MG63 (cell line): ENCODE measurements at places on chromosomes 11 and 22. TPM values are rescaled to one million over a fixed set of nuclear protein-coding genes. Genes with fewer than 3 reads are reported as not detected.
A peak's percentile ranks its signal among the peaks of the same experiment; 100 is the strongest.

NRIP3 gene
- 11.1 and 12.7 TPM in 2 replicates for total RNA-seq

CFL1 gene
- 1,413 and 1,905 TPM in 2 replicates for total RNA-seq

GP1BB gene
- total RNA-seq = 3.5 and 15.9 TPM in 2 replicates

MPZL3 gene
- 1.3 and 1.6 TPM in 2 replicates for total RNA-seq

SH3BP1 gene
- 0.95 TPM in 1 of 2 replicates, not detected in the other for total RNA-seq

PRR33 gene
- total RNA-seq = not detected in 2 replicates

PKDREJ gene
- total RNA-seq = not detected in 2 replicates

RFPL2 gene
- total RNA-seq = not detected in 2 replicates

CHST1 gene
- not detected in 2 replicates for total RNA-seq

BARX2 gene
- total RNA-seq = not detected in 2 replicates

DNA sequence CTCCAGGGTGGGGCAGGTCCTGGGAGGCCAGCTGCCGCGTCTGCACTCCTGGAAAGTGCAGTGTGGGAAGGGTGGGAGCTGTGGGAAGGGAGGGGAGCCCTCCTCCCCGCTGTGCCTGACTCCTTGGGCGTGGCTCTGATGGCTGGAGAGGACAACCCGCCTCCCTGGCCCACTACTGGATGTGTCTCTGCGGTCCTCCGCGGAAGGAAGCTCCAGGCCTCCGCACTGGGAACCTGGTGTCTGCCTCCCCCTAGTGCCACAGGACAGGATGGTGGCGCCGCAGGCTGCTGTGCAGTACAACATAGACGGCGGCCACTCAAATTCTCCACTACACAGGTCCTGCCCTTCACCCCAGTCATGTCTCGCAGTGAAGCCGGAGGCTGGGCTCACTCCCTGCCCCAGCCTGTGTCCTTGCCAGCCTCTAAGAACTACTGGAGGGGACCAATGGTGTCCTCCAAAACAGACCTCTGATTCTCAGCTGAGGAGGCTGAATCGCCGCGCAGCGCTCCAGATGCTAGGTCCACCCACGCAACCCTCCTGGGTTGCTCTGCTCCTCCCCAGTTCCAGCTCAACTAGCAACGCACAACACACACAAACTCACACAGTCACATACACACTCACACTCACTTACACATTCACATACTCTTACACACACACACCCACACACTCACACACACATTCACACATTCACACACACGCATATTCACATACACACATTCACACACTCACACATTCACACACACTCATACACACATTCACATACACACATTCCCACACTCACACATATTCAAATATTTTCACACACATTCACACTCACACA lies 12.4 kb upstream of the DSCAML1 start:
- DNase-seq = peak; percentile 63

DNA sequence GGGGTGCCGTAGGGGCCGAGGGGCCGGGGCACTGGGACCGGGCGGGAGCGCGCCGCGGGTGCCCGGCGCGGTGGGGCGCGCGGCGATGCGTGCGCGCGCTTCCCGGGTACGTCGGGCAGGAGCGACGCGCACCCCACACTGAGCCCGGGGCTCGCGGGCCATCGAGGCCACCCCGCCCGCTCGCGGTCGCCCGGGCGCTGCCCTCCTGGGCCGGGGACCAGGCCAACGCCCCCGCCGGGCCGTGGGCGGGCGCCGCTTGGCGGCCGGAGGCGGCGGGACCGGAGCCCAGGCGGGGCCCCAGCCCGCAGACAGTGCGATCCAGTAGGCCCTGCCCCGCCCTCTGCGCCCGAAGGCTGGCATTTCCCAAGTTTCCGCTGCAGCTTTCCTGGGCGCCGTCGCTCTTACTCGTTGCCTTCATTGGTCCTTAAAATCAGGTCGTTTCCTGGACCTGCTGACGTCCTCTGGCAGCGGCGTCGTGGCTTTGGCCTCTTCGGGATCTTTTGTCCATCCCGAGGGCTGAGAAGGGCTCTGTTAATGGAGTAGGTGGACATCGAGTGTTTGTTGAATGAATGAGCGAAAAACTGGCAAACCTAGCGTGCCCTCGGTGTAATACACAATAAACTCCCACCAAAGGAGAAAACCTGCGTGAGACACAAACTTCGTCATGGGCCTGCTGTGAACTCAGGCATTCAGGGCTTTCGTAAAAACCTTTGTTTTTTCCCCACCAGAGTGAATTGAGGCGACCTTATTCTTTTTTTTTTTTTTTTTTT lies 638 bp downstream of the PARVA start:
- peak; percentile 94 for DNase-seq

DNA sequence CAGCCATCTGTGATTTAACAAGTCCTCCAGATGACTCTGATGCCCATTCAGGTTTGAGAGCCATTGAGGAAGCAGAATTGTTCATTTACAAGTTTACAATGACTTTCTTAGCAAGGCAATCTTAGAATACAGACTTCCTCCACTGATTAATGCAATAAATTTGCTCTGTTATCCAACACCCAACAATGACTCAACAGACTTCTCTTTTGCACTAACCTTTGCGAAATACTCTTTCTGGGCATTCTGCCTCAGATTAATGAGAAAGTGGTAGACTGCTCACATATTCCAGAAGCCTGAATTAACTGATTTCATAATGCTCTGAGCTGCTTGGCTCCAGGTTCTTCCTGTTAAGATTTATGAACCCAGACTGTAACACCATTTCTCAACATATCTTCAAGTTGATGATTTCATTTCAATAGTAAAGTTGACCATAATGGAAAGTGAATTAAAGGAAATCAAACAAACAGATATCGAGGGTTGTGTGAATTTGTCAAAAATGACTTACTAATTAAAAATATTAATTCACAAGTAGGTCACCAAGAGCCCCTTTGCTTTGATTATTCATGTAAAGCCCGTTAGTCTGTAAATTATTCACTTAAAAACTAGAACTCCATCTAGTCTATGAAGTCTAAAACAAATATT lies 70.5 kb upstream of the BLID start:
- peak; percentile 54 for DNase-seq

DNA sequence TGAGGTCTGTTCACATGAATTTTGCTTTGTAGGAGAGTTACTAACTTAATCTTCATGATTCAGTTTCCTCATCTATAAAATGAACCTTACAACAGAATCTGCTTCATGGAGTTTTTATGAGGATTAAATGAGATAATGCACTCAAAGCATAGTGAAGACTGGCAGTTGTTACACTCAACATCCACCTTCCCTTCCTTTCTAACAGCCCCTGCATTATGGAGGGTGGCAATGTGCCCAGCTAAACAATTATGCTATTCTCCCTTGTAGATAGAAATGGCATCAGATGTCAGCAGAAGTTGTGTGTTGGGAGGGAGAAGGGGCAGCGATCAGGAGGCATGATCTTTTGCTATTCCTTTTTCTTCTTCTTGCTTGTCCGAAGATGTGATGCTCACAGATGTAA lies 6.5 kb downstream of the POU2AF1 start:
- no peak for DNase-seq

DNA sequence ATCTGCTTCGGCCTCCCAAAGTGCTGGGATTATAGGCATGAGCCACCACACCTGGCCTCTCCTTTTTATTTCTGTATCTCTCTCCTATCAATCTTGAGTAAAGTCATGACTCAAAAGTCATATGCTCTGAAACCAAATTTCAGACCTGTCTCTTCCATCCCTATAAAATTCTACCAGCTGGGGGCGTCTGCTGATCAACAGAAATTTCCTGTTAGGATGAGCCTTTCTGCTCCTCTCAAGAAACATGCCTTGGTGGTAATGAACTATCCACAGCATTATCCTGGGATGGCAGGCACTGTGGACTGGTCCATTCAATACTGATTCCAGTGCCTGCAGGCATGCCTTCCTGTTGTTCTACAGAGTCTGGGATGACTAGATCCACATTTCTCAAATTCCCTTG lies 472.6 kb downstream of the NELL1 start:
- no peak for DNase-seq

DNA sequence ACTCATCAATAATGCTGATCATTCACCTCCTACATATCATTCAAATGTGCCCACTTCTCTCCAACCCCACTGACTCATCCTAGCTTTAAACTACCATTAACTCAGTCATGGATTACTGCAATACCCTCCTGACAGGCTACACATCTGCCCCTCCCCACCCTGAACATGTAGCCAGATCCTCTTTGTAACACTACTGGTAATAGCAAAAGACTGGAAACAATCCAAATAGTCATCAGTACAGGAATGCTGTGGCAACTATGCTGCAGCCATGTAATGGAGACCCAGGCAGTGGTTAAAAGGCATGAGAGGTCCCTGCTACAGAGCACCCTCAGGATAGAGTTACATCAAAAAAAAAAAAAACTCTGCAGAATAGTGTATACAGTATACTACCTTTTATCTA lies 16.6 kb downstream of the SLC43A3 start:
- peak; percentile 68 for DNase-seq

DNA sequence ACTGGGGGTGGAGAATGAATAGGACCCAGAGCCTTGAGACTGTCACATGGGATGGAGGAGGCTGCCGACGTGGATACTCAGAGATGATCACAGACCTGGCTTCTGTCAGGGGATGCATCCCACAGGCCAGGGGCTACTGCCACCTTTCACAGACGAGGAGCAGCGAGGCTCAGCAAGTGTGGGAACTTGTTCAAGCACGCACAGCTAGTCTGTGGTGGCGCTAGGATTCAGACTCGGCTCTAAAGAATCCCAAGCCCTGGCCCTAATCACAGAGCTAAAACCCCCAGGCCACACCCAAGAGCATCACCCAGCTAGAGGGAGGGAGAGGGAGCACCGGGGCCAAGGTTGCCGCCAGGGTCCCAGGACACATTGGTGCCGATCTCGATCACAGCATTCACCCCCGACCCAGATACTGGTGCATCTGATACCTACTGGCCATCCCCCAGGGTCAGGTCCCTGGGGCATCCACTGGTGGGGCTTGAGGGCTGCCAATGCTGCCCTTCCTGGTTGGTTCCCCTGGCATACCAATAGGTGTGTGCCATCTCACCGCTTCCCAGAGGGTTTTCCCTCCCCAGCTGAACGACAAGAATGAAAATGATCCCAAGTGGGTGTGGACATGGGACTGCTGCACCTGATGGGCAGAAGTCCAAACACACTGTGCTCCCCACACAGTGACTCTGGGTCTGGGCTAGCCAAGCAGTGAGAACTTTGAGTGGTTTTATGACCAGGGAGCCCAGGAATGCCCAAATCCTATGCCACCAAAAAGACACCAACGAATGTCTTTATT lies 6.2 kb downstream of the CHST1 start:
- DNase-seq = no peak

DNA sequence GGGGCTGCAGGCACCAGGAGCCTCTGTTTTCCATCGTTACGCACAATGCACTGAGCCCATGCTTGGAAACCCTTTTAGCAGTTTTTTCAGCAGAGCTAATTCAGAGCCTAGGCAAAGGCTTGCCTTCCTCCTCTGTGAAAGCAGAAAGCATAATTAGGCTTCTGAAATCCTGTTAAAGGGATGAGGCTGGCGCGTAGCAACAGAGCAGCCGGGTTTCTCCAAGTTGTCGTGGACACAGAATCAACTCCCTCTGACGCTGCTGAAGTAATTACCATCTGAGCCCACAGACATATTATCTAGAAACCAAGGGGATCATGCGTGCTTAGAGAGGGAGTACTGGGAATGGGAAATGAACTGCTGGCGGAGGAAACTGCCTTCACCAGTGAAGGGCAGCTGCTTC lies 85.4 kb downstream of the MYO18B start:
- no peak for DNase-seq

- DNase-seq = no peak
These were observed 37.8 kb downstream of the RASSF10 start for GRCh38 chr11:13046637-13047570.

DNA sequence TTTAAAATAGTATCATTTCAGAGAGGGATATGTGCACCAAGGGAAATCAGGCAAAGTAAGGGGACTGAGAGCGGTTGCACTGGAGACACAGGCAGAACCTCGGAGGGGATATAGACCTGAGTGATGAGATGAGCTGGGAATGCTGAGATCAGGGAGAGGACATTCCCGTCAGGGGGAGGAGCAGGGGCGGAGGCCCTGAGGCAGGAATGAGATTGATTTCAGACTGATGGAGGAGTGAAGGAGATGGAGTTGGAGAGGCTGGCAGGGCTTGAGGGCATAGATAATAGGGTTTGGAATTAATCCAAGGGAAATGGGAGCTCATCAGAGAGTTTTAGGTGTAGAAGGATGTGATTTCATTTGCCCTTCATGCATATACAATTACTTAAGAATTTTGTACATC lies 13.2 kb downstream of the CD6 start:
- no peak for DNase-seq

GRCh38 chr11:87453531-87454089 lies 415.9 kb downstream of the TMEM135 start:
- no peak for DNase-seq

DNA sequence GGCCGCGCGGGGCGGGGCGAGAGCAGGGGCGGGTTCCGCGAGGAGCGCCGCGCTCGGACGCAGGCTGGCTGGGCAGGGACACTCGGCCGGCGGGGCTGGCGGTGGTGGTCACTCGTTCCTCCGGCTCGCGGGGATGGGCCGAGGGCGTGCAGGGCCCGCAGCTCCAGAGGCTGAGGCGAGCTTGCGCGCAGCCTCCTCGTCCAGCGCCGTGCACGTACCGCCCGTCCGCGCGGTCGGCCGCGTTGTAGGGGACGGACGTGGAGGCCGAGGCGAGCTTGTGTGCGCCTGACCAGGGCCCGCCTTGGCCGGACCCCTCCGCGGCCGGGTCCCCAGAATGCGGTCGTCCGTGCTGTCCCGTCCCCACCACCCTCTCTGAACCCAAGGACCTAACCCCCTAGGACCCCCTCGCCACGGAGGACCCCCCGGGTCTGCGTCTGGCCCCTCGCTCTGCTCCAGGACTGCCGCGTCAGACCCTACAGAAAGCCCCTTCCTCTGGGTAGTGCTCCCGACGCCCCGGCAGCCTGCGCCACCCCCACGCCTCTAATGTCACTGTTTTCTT lies 569 bp upstream of the YPEL1 start:
- no peak for DNase-seq

DNA sequence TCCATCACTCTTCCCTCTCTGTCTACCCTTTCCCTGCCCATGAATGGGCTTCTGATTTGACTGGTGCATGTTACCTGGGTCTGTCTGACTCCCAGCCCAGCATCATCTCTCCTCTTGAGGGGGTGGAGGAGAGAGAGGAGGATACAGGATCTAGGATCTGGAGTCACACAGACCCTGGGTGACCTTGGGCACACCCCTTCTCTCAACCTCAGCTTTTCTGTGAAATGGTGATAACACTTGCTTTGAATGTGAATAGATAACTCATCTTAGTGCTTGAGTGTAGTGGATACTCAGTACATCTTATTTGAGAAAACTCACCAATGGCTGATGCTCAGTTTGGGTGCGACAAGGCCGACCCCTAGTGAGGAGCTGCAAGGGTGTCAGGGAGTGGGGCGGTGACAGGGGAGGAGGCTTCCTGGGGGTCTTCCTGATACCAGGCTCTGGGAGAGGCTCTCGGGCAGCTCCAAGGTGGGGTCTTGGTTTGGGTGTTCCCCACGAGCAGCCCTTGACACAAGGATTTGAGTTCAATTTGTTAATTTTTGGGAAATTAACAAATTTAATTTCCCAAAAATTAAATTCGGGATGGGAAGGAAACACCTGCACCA lies 9.0 kb downstream of the INCENP start:
- no peak for DNase-seq

GRCh38 chr11:120073196-120073595 lies 64.7 kb downstream of the TRIM29 start:
- no peak for DNase-seq

- no peak for DNase-seq
These were observed 54.1 kb upstream of the WT1 start for GRCh38 chr11:32489464-32489863.
